ENCODE measurements at places on chromosomes 2 and 18.

- no peak for DNase-seq
Measured at GRCh38 chr2:188919824-188920223, 54.3 kb upstream of the COL3A1 start.

DNA sequence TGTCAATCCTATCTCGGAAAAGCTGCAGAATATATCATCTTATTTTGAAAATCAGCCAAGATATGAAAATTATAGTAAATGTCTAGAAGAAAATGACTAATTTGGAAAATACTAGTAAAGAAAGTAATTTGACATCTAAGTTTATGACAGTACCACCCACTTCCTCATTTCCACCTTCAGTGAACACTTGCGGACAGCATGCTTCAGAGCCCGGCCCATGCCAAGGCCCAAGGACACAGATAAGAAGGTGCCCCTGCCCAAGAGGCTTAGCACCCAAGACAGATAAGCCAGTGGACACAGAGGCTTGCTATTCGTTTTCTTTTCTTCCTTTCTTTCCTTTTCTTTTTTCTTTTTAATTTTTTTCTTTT, 4.8 kb upstream of the KCNG2 start:
- no peak for DNase-seq

- DNase-seq = no peak
Measured at GRCh38 chr18:9596226-9596625, 18.1 kb downstream of the PPP4R1 start.

DNA sequence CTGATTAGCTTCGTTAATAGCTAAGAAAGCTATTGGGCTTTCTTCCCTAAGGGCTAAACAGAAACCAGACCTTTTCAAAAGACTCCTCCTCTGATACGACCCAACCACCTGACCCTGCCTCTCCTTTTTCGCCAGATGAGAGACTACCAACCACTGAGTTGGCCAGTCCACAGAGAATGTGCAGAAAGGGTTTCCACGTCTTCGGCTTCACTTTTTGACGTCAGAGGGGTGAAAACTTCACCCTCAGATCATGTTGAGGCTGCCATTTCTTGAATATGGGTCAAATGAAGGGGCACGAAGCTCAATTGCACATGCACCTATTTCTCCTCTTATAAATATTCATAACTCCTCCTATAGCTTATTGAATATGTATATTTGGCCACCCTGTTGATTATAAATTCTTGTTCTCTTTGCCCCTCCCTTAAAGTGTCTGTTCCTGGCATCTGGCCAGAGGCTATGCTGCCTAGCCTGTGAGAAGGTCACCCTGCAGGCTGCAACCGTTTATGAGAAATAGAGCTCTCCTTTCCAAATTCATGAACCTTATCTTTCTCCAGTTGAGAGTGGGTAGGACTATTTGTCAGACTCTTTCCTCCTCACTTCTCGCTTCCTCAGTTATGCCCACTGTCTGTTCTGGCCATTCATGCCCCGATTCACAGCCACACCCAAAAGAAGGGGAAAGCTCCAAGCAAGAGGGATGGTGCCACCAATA, 301.6 kb downstream of the STK39 start:
- no peak for DNase-seq

GRCh38 chr2:159907909-159908308, 109.9 kb upstream of the CD302 start:
- DNase-seq = no peak

- DNase-seq = no peak
Measured at GRCh38 chr2:230875347-230876315, 10.9 kb downstream of the ITM2C start.

DNA sequence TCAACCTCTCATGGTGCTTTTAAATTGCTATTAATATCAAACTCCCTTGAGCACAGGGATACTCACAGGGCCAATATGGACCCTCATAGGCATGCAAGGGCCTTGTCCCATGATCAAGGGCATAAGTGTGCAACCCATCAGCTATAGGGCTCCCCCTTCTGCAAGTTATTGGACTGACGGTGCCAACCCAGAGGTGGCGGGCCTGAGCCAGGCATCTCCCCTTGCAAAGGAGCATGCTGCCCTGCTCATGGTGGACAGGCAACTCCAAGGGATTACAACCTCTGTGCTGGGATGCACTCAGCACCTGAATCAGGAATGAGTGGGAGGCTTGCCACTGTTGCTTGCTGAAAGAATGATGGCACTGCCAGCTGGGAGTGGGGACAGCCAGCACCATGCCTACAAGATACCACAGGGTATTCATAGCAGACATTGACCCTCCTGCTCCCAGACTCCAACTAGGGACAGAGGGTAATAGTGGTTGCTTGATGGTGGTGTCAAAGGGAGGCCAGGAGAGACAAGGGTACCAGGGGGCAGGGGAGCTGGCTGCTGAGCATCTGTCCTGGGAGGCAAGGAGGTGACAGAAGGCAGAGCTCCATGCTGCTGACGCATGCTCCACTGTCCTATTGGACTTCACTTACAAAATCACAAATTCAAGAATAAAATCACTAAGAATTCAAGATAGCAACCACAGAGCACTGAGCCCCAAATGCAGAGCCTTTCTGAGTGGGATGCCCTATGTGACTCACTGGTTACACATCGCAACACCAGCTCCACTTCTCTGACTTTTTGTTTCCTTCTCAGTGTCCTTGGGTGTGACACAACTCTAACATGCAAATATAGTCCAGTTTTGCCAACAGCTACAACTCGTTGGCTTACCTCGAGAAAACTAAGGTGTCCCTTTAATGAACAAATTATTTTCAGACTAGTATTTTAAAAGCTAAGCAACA, 157.1 kb upstream of the CCDC150 start:
- DNase-seq = no peak

DNA sequence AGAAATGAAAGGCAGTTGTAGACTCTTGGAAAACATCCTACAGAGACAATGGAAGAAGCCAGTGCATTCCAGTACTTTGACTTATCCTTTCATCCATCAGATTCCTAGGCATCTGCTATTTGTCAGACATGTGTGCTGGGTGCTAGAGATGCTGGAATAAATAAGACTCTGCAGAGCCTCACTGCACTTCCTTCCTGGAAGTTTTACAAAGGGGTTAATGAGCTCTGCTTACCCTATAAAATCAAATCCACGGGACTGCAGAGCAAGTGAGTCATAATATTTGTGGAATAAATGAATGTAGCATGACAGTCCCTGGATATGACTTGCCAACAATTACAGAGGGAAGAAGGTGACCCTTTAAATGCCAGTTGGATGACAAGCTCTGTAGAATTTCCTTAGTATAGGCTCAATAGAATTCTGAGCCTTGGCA, 52.7 kb upstream of the NPAS2 start:
- DNase-seq = no peak

DNA sequence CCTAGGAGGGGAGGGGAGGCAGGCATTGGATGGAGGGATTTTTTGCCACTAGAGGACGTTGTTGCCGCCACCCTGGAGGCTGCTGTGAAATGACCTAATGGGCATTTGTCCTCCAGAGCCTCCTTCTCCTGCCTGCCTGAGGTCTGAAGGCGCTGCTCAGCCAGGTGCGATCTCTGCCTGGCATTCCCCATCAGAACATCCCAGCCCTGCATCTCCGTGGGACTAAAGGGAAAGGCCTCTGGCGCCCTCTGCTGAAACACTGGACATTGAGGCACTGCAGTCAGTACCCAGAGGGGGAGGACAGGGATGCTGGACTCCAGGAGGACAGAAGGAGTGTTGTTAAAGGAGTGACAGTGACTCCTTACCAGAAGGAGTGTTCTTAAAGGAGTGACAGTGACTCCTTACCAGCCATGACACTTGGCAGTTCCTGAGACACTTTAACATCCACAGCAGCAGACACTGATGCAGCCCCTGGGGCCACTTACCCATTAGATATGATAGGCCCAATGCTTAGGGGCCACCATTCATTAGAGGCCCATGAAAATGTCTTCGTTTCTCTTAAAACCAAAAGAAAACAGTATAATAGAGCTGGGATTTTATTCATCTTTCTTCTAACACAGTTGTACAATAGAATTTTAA, 17.0 kb downstream of the THNSL2 start:
- DNase-seq = no peak

DNA sequence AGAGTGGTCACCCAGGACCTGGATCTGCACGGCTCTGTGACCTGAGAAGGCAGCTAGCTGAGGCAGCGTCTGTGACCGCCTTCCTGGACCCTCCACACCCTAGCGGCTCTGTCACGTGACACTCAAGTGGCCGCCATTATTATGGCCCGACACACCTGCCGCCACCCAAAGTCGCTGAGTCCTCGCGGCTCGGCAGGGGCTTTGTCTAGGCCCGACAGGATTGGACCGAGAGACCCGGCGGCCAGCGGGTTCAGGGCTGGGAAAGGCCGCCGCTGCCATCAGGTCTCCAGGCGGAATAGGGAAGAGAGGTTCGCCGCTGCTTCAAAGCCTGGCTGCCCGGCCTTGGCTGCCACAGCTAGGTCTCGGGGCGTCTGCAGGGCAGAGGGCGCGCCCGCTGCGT, 1162.5 kb upstream of the LRRTM1 start:
- no peak for DNase-seq

- DNase-seq = no peak
Measured at GRCh38 chr2:103437161-103437560, 675.3 kb downstream of the TMEM182 start.

DNA sequence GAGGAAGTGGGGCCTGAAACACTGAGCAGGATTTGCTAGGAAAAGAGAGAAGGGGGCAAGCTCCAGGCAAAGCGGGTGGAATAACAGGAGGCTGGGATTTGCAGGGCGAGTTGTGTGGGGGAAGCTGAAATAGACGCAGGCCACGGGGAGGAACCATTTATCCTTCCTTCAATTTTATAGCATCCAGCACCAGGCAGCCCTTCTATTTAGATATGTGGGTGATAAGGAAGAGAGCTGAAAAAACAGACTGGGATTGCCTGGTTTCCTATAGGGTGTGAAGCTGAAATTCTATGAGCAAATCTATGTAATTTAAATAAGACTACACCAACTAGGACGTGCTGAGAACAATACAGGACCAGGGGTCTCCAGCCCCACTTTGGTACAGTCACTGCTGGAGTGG, 132.0 kb upstream of the REV1 start:
- DNase-seq = no peak

GRCh38 chr18:78192054-78192453, 787.6 kb upstream of the SALL3 start:
- DNase-seq = no peak

DNA sequence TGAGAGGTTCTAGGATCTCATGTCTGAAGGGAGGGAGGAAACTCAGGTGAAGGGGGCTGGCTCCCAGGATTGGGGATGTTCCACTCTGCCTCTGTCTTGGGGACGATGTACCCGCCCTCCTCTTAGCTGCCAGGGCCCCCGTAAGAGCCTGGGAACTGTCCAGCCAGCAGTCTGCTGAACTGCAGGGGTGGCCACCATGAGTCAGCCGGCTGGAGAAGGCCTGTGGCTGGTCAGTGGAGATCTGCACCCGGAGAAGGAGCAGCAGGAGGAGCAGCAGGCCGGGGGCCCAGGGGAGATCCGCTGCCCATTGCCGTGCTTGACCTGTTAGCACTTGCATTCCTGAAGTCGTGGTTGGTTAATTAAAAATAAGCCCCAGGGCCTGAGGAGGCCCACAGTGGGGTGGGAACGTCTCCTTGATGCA, 180.3 kb downstream of the TFCP2L1 start:
- DNase-seq = no peak

DNA sequence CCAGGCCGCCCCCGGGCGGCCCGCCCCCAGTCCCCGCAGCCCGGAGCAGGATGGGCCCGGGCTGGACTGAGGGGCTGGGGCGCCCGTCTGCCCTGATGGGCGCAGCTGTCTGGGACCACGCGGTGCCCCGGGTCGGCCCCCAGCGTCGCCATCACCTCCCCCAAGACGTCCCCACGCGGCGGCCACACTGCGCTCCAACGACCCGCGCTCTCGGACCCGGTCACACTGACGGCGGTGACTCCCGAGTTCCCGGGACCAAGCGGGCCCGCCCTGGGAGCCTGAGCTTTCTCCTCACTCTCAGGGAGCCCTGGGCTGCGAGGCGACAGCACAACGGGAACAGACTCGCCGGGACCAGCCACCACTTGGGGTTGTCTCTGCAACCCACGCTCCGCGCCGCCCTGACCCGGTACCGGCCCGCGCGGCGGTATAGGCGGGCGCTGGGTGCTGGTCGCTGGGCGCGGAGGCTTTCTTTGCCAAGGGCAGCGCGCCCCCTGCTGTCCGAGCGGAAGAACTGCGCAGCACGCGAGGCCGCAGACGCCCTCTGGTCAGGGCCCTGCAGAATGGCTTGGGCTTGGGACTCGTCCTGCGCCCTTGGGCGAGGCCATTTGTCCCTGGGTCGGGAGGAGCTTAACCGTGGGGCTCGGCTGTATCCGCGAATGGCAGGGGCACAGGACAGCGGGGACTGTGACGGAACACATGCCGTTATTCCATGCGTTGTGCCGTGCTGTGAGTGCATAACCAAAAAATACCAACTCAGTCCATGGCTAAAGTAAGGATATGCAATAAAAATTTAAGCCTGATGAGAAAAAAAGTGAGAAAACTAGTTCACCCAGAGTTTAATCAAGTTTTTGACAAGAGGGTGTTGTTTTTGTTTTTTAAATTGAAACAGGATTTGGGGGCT, 54.8 kb upstream of the ANKRD62 start:
- peak; percentile 23 for DNase-seq
